Trophoblast cell (in vitro differentiated cells and primary cell): ENCODE measurements at places on chromosomes 13 and 19.
A peak's percentile ranks its signal among the peaks of the same experiment; 100 is the strongest.

GRCh38 chr19:17748884-17749638 is 2.2 kb upstream of the FCHO1 start:
- no peak for DNase-seq

- DNase-seq, result no peak
These were observed 4.6 kb upstream of the FFAR3 start for GRCh38 chr19:35353635-35354034.

GRCh38 chr19:55700813-55701212 is 25.8 kb downstream of the EPN1 start:
- no peak for DNase-seq

DNA sequence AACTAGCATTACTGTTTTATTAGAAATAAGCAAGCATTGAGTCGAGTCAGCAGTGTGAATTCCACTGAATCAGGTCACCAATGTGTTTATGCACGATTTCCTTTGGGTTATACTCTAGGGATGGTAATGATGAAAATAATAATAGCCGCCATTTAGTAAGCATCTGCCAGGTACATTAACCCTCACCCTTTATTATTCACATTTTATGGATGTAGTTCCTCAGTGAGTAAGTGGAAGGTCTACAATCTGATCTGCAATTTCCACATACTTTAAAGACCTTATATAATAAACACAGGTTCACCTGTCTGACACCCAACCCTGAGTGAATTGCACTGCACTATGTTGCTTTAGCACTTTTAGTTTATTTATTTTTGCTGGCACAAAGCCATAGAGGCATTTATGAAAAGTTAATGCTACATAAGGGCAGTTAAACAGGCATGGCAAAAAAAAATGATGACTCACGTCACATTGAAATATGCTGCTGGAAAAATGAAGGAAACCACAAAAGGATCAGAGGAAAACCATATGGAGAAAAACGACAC is 122.4 kb downstream of the TRPC4 start:
- DNase-seq, result peak; percentile 2

DNA sequence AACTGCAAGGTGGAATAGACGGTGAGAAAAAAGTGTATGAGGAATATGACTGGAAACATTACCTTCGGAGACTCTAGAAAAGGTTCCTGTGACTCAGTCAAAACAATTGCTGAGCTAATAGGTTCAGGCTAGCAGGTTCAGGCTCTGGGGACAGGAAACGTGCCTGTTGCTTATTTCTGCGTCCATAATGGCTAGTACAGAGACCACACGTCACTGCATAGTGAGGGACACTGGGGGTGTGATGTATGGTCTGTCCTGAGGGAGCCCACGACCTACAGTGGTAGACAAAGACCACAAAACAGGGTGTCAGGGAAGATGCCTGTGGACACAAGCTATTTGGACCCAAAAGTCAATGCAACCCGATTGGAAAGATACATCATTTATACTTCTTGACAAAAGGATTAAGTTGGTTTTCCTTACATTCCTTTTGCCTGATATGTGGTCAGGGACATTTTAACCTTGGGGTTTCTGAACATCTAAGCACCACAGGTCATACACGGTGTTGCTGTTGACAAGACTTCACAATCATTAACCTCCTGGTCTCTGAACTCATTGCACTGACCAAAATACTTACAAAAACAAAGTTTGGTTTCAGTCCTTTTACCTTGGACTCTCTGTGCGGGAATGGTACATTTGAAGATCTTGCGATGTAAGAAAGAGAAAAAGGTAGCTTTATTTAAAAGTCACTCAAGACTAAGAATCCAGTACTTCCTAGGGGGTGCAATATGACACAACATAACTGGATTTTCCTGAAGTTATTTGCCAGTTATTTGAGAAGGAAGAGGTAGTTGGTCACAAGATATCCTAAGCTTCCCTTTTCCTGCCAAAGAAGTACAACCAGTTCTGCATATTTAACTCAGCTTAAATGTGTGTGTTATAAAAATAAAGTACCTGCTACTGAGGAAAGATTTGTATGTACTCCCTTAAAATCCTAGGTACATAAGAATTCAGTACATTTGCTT is 20.0 kb downstream of the CRYL1 start:
- no peak for DNase-seq

- no peak for DNase-seq
These were observed 87.2 kb upstream of the IRS2 start for GRCh38 chr13:109873351-109874123.

- DNase-seq, result no peak
These were observed 159.2 kb downstream of the SLC7A1 start for GRCh38 chr13:29436291-29436690.

DNA sequence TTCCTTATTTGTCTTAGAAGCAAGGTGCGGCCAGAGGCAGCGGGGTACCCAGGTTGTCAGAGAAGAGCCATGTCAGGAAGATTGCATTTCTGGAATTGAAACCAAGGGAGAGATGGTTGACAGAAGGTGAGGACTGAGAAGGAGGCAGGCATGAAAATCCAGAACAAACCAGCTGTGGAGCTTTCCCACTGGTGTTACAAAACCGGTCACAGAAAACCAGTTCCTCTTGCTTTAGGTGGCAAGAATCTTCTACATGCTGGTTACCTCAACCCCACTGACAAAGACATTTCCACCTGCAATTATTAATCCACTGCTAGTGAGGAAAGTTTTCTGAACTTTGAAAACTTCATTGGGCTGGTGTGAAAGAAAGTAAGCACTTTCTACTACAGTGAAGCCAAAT is 64.0 kb upstream of the MED4 start:
- peak; percentile 64 for DNase-seq

- peak; percentile 28 for DNase-seq
These were observed 5.9 kb downstream of the ANO8 start for GRCh38 chr19:17328517-17329365.

GRCh38 chr13:20901668-20902437 is 693 bp downstream of the XPO4 start:
- peak; percentile 5 for DNase-seq

GRCh38 chr13:35994131-35994966 is 136.8 kb downstream of the DCLK1 start:
- peak; percentile 8 for DNase-seq

GRCh38 chr13:24083141-24083540 is 77.4 kb upstream of the SPATA13 start:
- DNase-seq, result no peak

GRCh38 chr19:19113040-19113626 is 25.1 kb downstream of the TMEM161A start:
- DNase-seq, result no peak

GRCh38 chr19:35216833-35217648 is 11.5 kb downstream of the FAM187B start:
- peak; percentile 48 for DNase-seq

- DNase-seq, result no peak
These were observed 6.7 kb upstream of the GNA15 start for GRCh38 chr19:3129112-3129511.

DNA sequence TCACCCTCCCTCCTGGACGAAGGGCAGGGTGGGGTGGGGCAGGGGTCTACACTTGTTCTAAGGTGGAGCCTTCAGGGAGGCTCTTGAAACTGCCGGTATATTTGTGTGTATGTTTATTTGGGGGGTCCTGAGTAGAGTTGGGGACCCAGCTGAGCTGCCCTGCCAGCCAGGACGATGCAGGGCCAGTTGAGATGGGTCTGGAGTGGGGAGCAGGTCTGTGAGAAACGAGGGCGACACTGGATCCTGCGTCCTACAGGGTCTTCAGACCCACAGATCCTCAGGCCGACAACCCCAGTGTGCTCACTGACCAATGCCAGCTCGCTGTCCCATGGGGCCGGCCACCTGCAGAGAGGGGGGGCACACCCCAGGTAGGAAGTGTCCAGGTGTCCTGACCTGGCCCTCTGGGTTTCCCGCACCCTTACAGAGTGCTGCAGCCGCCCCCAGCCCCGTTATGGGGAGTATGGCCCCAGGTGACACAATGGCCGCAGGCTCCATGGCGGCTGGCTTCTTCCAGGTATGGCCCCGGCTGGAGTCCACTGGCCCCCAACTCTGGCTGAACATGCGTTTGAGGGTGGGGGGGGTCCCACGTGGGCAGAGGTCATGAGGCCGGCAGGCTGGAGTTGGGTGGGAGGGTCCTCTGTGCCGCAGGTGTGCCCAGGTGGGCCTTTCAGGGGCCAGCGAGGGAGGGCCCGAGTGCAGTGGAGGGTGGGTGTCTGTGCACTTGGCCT is 7.4 kb downstream of the ISYNA1 start:
- no peak for DNase-seq

DNA sequence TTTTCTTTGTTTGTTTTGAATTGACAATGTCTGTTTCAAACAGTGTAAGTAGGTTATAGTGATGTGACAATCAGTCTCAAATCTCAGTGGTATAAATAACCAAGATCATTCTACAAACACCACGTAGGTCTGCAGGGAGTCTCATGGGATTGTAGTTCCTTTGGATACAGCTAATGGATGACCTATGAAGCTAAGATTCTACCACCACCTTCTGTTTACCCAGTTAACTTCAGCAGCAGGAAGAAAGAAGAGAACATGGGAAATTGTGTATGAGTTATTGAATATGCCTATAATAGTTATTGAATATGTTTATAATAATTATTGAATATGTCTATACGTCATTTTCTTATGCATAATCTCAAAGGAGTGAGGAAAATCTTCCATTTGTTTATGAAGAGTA is 63.9 kb upstream of the SLITRK5 start:
- no peak for DNase-seq

GRCh38 chr13:97344265-97345175 is 89.4 kb upstream of the RAP2A start:
- peak; percentile 71 for DNase-seq

- DNase-seq, result no peak
These were observed 151.7 kb downstream of the DLEU7 start for GRCh38 chr13:50691681-50692263.

DNA sequence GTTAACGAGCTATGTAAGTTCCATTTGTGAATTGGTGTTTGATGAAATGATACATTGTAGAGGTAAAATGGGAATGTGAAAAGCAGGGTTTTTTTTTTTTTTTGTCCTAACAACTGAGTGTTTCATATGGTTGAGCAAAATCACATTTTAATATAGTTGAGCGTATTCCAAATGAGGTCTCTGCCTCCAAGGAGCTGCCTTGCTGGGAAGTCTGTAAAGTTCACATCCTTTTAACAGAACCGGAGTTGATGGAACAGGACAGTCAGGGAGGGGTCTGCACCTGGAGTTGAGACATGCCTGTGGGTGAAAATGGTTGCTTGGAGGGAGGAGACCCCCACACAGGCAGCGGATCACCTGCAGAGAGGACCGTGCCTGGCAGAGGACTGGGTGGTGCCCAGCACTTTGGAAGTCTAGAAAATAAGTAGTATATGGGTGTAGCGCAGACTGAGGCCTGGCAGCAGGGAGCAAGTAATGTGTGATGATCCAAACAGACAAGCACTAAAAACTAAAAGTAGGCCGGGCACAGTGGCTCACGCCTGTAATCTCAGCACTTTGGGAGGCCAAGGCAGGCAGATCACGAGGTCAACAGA is 75.2 kb upstream of the UBAC2 start:
- DNase-seq, result no peak

DNA sequence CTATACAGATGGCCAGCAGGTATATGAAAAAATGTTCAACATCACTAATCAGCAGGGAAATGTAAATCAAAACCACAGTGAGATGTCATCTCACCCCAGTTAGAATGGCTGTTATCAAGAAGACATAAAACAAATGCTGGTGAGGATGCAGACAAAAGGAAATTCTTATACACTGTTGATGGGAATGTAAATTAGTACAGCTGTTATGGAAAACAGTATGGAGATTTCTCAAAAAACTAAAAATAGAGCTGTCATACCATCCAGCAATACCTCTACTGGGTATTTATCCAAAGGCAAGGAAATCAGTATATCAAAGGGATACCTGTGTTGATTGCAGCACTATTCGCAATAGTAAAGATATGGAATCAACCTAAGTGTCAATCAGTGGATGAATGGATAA is 22.9 kb downstream of the COG3 start:
- no peak for DNase-seq

DNA sequence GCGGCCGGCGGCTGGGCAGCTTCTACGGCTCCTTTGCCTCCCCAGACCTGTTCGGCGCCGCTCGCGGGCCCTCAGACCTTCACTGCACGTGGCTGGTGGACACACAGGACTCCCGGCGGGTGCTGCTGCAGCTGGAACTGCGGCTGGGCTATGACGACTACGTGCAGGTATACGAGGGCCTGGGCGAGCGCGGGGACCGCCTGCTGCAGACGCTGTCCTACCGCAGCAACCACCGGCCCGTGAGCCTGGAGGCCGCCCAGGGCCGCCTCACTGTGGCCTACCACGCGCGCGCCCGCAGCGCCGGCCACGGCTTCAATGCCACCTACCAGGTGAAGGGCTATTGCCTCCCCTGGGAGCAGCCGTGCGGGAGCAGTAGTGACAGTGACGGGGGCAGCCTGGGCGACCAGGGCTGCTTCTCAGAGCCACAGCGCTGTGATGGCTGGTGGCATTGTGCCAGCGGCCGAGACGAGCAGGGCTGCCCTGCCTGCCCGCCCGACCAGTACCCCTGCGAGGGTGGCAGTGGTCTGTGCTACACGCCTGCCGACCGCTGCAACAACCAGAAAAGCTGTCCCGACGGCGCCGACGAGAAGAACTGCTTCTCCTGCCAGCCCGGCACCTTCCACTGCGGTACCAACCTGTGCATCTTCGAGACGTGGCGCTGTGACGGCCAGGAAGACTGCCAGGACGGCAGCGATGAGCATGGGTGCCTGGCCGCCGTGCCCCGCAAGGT is 11.6 kb downstream of the LRP3 start:
- no peak for DNase-seq

DNA sequence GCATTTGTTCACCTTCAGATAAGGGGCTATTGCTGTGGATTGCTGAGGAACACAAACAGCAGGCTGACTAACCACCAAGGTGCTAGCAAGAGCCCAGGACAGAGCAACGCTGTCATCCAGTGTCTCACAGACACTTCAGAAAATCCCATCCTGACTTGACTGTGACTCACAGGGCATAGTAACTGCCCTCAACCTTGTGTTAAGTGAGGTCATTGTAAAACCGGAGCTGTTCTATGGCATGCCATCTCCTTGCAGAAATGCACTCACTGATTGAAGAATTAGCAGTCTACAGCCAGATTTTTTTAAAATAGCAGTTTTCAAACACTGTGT is 51.1 kb downstream of the TNFRSF19 start:
- peak; percentile 40 for DNase-seq

GRCh38 chr13:32528358-32528757 is 10.2 kb downstream of the N4BP2L2 start:
- DNase-seq, result no peak

GRCh38 chr19:1861599-1862031 is 1.8 kb downstream of the KLF16 start:
- DNase-seq, result no peak

GRCh38 chr13:31697290-31697689 is 42.0 kb upstream of the RXFP2 start:
- DNase-seq, result peak; percentile 18

DNA sequence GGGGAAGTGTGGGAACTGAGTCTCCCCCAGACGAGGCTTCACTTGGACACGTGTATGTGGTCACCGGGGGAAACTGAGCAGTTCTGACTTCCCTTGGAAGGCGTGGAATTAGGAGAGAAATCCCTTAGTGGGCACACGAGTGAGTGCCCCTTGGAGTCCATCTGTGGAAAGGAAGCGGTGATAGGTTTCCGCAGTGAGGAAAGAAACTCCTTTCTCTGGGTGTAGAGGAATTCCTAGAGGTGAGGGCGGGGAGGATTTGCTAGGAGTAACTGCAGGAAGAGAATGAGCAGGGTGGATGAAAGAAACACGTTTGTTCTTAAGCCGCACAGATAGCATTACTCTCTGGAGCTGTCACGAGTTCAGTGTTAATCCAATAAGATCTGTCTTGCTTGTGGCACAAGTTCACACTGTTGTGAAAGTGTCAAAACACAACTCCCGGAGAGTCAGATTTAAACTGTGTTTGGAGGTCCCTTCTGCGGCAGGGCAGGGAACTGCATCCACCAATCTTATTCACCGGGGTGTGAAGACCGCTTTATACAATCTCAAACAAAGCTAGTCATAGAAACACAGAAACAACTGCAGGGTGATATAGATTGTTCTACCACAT is 1.2 kb downstream of the KL start:
- peak; percentile 51 for DNase-seq
